ENCODE measurements at places on chromosomes 2 and 18.

GRCh38 chr2:177545143-177545542, 152.6 kb downstream of the AGPS start:
- no peak for DNase-seq

DNA sequence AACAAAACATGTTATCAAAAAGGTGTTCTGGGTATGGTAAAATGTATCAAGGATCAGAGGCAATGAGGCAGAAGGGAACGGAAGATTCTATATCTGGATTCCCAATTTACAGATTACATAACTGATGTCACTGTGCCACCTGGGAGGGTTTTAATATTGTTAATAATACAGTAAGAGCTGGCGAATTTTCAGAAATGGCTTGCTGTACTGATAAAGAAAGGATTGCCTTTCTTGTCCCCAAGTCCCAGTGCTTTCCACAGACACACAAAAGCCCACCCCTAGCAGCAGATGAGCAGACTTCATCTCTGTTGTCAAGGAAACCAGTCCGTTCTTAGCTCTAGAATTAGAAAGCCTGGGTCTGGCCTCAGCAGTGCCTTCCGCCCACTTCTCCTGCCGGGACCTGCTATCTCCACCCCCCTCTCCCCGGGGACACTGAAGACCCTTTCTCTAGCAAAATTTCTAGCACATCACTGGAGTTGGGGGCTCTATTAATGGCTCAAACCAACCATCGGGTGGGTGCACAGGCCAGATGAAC, 34.3 kb downstream of the ADD2 start:
- no peak for DNase-seq

DNA sequence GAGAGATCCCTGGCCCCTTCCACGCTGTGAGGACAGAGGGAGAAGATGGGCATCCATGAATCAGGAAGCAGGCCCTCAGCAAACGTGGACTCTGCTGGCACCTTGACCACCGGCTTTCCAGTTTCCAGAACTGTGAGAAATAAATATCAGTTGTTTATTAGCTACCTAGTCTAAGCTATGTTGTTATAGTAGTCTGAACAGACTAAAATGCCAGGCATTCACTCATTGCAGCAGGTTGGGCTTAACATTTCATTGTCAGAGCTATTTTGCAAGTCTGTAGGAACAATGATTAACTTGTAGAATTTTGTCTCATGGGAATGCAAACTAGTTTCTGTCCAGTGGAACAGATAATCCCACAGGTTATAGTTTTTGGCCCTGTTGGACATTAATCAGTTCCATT, 24.8 kb upstream of the TBC1D8 start:
- DNase-seq, result no peak

DNA sequence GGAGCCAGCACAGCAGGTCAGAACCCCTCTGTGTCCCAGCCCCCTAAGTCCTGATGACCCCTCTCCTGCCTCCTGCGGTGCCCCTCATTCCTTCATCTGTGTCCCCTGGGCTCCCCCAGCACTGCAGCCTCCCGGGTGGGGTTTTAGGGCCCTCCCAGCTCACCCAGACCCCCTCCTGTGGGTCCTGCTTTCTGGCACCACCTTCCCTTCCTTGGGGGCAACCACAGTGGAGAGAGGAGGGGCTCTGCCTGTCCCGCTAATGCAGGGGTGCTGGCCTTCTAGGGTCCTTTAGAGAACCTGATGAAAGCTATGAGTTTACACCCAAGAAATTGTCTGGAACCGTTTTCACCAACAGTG, 42.7 kb upstream of the ALPP start:
- no peak for DNase-seq

DNA sequence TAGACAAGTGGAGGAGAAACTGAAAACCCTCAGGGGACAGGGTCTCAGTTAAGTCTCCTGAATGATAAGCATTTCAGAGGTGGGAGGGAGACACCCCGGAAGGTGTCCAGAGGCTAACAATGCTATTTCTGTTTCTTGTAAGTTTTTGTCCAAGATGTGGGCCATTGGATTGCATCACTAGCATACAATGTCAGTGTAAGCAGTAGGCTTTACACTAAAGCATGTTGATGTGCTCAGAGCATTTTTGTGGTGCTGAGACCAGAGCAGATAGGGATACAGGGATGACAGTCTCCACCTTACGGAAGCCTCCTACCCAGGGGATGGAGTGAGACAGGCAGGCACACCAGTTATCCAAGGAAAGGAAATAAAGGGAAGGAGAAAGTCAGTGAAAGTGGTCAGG, 2.2 kb upstream of the IL1R1 start:
- no peak for DNase-seq

GRCh38 chr2:69032336-69032735, 19.4 kb downstream of the ANTXR1 start:
- DNase-seq, result no peak

DNA sequence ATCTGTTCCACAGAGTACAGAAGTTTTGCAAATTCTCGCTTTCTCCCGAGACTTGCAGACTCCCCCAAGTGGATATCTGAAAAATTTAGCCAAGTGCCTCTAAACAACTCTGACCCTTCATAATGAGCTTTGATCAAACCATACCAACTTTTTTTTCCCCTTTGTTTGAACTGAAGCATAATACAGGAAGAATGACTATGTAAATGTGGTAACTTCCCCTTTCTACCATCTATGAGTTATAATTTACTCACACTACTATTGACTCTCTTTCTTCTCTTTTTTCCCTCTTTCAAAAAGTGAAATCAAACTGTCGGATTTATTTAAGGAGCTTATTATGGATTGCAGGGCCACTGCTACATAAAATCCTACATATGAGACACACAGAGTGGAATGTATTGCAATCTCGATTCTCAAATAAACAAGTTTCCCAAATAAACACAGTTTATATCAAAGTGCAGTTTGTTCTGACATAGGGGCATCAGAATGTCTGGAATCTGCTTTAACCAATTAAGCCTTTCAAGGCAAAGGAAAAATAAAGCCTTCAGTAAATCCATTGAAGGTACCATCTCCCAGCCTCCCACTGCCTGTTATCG, 1.4 kb upstream of the ZNF804A start:
- DNase-seq, result no peak

- DNase-seq, result no peak
Measured at GRCh38 chr2:120963997-120964705, 228.5 kb downstream of the GLI2 start.

DNA sequence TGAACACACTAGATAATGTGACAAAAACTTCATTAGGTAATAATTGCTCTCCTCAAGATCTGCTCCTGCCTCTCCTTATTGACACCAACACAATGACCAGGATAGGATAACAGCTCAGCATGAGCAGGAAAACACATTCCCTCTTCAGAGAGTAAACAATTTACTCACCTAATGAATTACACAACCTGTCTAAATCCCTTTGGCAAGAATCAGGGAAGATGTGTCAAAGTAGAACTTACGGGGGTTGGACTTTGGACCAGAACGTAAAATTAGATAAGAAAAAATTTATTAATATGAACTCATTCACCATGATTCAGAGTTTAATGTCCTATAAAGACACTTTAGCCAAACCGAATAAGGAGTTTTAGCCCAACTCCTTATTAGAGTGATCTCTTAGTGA, 512.2 kb downstream of the SATB2 start:
- no peak for DNase-seq

DNA sequence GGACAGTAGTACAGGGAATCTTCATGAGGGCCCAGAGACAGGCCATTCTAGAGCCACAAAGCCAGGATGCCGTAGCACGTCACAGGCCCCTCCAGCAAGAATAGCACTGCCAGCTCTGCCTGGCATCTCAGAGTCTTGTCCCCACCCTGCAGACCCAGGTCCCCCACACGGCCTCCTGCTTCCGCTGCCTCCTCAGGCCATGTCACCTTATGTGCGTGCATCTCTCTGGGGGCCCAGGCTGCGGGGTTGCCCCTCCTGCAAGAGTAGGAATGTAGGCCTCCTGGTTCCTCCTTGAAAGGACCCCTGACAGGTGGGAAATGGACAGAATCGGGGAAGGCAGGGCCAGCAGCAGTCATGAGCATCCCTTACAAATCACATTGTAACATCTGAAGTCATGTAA, 49.8 kb downstream of the ADI1 start:
- no peak for DNase-seq

DNA sequence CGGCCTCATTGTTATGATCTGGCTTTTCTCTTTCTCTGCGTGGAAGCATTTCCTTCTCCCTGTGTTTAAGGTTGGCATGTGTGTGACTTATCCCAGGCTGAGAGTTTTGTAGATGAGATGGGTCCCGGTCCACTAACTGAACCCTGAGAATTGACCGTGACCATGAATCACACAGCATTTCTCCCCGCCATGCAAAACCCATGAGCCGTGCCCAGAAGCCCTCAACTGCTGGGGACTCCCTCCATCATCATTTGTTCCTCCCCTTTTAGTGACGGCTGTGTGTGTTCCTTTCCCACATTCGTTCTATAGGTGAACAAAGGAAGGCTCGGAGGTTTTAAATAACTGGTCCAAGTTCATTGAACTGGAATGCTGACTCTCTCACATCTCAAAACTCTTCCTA, 30.1 kb upstream of the TXNDC2 start:
- no peak for DNase-seq

- DNase-seq, result no peak
Measured at GRCh38 chr2:206783718-206784117, 18.3 kb downstream of the FASTKD2 start.

DNA sequence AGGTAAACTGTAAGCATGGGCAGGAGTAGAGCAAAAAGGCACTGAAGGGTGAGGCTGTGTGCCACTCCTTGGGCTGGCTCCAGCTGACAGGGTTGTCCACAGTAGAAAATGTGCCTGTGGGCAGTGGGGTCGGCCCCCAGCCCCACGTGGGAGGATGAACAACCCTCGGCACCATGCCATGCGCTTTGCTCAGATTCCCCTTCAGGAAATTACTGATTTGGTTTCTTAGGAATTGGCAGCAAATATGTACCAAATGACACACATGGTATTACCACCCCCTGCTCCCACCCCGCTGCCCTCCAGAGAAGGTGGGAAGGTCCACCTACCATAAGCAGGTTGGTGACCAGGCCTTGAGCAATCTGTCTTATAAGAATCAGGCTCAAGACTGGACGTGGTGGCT, 13.6 kb downstream of the ADCY3 start:
- DNase-seq, result no peak

DNA sequence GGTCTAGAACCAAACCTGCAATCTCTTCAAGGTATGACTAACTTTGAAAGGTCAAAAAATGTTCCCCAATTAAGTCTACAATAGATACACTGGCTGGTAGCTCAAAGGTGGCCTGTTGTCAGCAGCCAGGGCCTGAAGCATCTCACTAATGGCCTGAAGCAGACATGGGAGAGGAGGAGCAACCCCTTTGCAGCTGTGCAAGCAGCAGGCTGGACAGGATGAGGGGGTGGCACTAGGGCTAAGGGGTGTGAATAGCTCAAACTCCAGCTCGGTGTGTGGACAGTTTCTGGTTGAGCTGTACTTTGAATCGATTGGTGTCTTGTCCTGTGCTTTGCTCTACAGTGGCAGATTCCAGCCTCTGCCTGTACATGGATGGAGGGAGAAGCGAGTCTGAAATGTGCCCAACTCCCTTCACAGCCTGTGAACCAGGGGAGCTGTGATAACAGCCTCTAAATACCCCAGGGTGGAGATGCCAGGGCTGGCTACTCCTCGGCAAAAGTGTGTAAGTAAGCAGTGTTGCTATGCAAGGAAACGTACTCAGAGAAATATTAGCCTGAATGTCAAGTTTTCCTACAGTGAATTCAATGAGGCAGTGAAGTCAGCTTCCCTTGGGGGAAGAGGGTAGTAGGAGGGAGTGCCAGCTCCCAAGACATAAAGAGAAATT, 34.7 kb upstream of the DTNB start:
- DNase-seq, result no peak

DNA sequence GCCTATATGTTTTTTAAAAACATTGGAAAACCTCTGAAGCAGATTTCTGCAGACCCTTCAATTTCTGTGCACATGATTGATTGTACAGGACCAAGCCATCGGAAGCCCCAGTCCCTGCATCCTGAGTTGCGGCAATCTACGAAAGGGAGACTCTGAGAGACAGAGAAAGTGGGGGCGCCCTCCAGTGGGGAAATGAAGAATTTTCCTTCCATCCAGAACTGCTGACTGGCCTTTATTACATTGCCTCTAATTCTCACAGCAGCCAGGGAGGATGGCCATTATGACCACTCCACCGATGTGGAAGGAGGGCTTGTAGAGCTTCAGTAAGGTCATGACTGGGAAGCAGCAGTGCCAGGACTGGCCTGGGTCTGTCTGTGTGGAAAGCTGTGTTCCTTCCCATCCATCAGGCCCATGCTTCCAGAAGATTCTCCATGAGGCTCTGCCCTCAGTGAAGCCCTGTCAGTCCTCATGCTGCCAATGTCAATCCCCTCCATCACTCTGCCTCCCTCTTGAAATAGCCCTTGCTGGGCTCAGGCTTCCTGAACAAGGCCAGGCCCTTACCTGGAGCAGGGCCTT, 20.0 kb upstream of the RESP18 start:
- peak; percentile 48 for DNase-seq

DNA sequence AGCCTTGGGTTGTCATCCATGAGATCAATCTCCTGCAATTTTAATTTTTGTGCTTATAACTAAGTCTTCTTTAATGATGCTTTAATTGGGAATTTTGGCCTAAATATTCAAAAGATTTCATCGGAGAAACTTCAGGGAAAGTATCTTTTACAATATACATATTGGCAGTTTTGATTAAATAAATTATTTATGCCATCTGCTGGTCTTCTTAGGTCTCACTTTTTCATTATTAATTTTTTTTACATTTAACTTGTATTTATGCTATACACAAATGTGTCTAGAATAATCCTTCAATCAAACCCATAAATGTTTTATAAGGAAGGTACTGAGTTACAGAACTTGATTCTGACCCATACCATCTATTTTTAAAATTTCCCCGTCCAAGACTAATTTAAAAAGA, 95.1 kb upstream of the XPO1 start:
- DNase-seq, result no peak

- no peak for DNase-seq
Measured at GRCh38 chr18:59769129-59769865, 72.1 kb upstream of the CCBE1 start.

GRCh38 chr2:134504586-134505336, 214.0 kb downstream of the TMEM163 start:
- no peak for DNase-seq

GRCh38 chr2:237549643-237550415, 16.5 kb upstream of the PRLH start:
- DNase-seq, result no peak
